ENCODE measurements at places on chromosomes 16 and 17.

DNA sequence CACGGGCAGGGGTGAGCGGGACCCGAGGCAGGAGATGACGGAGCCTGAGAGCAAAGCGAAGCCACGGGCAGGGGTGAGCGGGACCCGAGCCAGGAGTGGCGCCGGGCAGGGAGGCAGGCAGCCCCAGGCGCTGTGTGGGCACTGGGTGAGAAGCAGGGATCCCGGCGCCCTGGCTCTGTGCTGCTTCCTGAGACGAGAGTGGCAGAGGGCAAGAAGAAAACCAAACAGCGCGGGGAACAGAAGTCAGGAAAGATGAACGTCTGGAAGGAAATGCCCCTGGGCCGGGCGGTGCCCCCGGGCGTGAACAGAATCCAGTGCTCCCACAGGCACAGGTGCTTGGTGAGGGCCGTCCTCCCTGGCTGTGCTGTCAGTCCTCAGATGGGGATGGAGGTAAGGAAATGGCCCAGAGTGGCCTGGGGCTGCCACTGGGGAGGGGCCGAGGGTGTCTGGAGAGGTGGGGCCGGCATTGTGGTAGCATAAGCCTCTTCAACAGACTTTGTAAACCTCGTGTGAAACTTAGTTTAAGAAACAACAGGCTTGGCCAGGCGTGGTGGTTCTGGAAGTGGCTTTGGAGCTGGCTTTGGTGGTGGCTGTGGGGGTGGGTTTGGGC, 9.8 kb downstream of the ASPSCR1 start:
- DNase-seq, result no peak

DNA sequence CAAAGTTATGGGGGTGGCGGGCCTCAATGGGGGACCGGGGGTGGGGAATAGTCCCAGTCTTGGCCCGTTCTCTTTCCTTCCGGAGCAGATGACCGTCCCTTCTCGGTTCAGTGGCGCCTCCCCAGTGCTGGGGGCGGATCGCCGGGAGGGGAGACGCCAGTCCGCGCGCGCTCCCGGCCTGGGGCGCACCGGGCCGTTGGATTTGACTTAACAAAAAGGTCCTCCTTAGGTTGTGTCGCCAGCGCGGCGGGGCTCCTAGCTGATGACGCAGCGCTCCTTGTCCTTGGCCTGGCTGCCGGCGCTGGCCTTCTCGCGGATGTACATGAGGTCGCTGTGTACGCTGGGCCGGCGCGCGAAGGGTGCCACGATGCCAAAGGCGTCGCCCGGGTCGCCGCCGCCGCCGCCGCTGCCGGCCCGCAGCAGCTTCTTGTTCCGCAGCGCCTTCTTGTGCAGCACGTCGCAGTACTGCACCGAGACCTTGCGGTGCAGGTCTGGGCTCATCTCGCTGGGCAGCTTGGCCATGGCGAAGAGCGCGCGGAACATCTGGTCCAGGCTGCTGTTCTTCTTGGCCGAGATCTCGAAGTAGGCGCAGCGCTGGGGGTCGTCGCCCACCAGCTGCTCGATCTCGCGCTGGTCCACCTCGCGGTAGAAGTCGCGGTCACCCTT, 1.2 kb downstream of the RASD1 start:
- no peak for DNase-seq

DNA sequence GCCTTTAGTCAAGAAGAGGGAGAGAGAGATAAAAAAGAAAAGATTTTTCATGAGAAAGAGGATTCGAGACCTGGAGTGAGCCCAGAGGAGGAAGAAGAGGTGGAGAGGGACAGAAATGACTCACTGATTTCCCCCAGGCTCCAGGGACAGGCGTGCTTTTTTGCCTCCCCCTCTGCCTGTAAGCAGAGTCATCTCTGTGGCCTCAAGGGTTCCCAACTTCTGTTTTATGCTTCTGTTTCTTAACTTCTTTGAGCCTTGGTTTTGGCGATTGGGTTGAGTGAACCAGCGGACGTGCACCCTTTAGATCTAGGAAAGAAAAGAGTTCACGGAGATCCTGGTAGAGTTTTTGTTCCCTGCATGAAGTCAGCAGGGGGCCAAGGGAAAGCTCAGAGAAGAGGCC, 147.9 kb upstream of the NOL11 start:
- no peak for DNase-seq

DNA sequence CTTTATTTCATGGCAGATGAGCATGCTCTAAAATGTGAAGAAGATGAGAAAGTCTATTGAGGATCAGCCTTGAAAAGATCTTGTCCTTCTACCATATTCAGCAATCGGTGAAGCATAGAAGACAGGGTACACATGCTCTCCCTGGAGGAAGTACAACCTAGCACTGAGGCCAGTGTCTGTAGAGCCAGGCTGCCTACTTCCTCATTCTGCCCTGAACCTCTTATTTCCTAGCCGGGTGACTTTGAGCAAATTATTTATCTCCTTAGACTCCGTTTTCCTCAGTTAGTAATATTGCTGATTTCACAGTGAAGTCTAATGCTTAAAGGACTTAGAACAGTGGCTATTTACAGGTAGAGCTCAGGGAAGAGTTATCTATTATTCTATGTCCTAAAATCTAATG, 58.4 kb downstream of the TMEM100 start:
- DNase-seq, result no peak
